CD4-positive, alpha-beta T cell treated with Interleukin-6 at 100 ng/mL for 8 hours (primary cell): ENCODE measurements at places on chromosomes 16 and 17.
A peak's percentile ranks its signal among the peaks of the same experiment; 100 is the strongest.

DNA sequence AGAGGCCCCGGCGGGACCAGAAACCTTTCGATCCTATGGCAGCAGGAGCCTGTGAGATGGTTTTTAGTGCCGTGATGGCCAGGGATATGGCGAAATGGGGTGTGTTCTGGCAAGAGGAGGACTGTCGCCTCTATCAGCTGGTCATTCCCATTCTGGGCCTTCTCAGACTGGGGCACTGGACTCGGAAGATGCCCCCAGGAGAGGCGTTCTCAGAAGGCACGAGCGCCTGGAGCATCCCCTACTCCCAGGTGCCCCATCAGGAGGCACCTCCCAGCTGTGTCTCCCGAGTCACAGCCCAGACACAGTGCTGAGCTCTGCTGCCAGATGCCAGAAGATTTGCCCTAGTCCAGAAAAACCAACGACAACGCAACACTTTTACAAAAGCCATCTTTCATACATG, 54.6 kb upstream of the ENDOV start:
- DNase-seq = no peak

DNA sequence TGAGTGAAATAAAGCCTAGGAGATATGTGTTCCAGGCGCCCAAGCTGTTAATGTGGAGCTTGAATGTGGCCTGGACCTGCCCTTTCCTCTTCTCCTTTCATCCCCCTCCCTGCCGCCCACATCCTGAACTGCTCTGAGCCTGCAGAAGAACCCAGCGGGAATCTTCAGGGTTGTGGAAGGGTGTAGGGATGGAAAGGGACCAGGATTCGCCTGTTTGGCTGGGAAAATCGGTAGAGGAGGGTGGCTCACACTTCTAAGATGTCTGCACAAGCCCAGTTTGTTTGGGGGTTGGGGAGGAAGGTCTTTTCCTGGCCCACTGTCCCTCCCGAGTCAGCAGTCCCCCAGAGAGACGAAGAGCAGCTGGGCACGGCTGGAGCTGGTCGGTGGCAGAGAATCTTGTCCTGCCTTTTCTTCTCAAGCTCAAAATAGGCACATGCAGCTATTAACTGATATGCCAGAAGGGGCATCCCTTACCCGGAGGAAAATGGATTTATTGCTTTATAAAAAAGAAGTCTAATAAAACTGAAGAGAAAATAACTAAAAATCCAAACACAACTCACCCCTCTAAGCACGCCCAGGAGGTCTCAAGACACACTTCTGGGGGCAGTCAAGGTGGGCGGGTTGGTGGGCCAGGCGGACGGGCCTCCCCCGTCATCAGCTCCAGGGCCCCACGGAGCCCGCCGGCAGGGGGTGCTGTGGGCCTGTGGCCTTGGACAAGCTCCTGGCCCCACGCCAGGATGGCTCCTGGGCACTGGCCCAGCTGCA, 11.5 kb upstream of the PITPNA start:
- peak; percentile 26 for DNase-seq

- no peak for DNase-seq
Observed at GRCh38 chr17:10178506-10178991, 19.9 kb downstream of the GAS7 start.

DNA sequence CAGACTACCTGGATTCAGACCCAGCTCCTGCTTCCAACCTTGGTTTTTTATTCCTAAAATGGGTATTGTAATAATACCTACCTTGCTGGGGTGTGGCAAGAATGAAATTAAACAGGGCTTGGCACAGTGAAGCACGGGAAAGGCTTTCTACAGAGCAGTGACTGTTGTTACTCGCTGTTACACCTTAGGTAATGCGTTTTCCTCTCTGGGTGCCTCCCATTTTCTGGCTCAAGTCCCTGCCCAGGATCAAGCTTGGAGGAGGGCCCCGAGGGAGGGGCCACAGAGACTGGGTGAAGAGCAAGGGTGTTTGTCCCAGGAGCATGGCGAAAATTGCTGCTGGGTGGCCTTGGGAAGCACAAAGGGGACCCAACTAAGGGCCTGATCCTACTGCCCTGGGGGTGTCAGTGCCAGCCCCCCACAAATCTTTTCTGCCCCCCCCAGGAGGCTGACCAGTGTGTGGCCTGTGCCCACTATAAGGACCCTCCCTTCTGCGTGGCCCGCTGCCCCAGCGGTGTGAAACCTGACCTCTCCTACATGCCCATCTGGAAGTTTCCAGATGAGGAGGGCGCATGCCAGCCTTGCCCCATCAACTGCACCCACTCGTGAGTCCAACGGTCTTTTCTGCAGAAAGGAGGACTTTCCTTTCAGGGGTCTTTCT, 13.3 kb downstream of the MIEN1 start:
- no peak for DNase-seq

DNA sequence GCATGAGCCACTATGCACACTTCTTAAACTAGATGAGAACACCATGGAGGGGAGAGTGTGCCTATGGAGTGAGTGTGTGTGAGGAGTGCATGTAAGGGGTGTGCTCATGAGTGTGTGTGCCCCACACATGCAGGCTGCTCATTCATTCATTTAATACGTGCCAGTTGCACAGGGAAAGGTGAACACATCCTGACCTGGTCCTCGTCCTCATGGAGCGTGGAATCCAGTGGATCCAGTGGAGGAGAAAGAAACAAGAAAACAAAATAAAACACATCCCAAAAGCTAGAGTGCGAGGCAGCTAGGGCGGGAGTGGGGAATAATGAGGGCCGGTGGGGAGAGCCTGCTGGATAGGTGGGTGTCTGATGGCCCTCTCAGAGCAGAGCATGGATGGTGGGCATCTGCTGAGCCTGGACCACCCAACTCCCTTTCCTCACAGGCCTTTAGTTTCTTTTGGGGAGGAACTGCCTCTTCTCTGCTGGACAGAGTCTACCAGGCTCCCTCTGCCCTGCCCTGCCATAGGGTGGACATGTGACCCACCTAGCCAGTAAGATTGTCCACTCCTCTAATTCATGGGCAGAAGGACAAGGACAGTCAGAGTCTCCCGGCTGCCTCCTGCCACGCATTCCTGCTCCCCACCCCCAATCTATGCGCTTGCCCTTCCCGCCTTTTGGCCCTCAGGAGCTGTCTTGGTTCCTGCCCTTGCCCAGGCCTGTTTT, 204.3 kb downstream of the RAB11FIP4 start:
- no peak for DNase-seq

DNA sequence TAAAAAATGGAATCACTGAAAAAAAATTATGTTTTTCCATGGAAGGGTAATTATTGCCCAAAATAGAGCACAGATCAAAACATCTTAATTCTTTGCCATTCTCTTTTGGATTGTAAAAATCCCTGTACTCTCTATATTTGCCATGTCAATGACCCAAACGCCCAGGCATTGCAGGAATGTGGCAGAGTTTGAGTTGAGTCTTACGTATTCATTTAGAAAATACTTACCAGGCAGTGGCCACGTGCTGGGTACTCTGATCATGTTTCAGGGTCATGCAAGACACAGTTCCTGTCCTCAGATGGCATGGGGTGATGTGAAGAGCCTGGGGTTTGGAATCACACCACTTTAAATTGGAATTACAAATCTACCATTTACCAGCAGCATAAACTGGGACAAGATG, 267.7 kb downstream of the ABCC12 start:
- DNase-seq = no peak

GRCh38 chr17:689556-690275, 24.9 kb downstream of the VPS53 start:
- no peak for DNase-seq

DNA sequence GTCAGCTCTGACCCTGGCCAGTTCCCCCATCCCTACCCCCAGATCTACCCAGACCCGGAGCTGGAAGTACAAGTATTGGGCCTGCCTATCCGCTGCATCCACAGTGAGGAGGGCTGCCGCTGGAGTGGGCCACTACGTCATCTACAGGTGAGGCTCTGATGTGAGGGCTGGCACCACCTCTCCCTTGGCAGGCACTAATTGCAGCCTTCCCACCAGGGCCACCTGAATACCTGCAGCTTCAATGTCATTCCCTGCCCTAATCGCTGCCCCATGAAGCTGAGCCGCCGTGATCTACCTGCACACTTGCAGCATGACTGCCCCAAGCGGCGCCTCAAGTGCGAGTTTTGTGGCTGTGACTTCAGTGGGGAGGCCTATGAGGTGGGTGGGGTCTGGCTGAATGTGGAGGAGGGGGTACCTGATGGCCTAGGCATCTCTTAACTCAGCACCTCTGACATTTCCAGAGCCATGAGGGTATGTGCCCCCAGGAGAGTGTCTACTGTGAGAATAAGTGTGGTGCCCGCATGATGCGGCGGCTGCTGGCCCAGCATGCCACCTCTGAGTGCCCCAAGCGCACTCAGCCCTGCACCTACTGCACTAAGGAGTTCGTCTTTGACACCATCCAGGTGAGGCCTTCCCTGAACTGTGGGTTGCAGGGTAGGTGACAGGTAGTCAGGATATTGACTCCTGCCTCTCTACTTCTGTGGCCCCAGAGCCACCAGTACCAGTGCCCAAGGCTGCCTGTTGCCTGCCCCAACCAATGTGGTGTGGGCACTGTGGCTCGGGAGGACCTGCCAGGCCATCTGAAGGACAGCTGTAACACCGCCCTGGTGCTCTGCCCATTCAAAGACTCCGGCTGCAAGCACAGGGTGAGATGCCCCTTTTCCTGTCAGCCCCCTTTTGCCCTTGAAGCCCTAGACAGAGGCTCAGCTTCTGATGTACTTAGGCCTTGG, 4.3 kb downstream of the TRAF4 start:
- no peak for DNase-seq
